RWPE2 (cell line): ENCODE measurements at places on chromosomes 6 and 20.

DNA sequence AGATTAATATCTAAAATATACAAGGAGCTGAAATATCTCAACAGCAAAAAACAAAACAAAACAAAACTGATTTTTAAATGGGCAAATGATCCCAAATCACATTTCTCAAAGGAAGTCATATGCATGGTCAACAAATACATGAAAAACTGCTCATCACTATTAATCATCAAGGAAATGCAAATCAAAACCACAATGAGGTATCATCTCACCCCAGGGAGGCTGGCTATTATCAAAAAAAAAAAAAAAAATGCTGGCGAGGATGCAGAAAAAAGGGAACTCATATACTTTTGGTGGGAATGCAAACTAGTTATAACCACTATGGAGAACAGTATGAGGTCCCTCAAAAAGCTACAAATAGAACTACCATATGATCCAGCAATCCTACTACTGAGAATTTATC is 34.6 kb downstream of the REPS1 start:
- H3K4me3 ChIP-seq = no peak overlapping the region
- H3K27ac ChIP-seq = peak overlapping the region; percentile 8
- H3K4me1 ChIP-seq = peaks cover 15% of the 10 kb centered on the region

GRCh38 chr20:20806121-20807095 is 94.0 kb upstream of the RALGAPA2 start:
- H3K27me3 ChIP-seq = peaks cover 3% of the 10 kb centered on the region
- no peaks in the 10 kb centered on the region for H3K36me3 ChIP-seq
- H3K4me3 ChIP-seq = no peak overlapping the region
- no peaks in the 10 kb centered on the region for H3K4me1 ChIP-seq
- no peak overlapping the region for H3K27ac ChIP-seq
- DNase-seq = no peak

DNA sequence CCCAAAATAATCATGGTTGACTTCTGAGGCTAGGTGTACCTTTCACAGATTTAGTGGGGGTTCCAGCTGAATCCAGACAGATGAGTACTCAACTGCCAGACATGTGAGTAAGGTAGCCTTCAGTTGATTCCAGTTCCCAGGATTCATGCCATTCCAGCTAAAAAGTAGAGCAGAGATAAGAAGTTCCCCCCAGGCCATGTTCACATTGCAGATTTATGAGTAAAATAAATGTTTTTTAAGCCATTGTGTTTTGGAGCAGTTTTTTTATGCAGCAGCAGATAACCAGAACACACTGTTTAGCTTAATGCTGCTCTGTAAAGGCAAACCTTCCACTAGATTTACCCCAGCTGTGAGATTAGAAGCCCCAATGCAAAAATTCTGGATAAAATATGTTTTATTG is 245.0 kb downstream of the RFPL4B start:
- no peaks in the 10 kb centered on the region for H3K4me1 ChIP-seq
- no peak overlapping the region for H3K27ac ChIP-seq

DNA sequence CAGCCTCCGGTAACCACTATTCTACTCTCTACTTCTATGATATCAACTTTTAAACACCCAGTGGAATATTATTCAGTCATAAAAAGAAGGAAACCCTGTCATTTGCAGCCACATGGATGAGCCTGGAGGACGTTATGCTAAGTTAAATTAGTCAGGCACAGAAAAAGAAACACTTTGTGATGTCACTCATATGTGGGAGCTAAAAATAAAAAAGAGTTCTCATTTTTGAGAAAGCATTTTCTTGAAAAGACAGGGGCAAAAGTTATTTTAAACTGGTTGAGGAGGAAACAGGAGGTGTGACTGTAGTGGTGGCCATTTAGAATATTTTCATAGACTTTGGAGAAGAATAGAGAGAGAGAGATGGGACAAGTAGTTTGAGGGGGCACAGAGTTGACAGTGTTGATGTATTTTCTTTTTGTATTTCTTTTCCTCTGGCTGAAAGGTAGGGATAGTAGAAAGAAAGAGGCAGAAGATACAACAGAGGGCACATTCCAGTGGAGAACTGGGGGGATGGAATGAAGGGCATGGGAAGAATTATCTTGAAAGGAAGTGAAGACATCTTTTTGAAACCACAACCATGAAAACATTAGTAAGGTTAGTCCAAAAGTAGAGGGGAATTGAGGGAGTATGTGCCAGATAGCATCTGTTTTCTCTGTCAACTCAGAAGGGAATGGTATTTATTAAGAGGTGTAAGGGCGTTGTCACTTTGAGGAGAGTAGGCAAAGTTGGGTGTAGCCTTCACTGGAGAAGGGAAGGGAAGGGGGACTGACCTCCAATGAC is 181.3 kb upstream of the GMDS start:
- H3K4me1 ChIP-seq = no peaks in the 10 kb centered on the region
- H3K27me3 ChIP-seq = no peaks in the 10 kb centered on the region
- H3K36me3 ChIP-seq = no peaks in the 10 kb centered on the region
- DNase-seq = no peak
- no peak overlapping the region for H3K4me3 ChIP-seq

GRCh38 chr6:158500016-158500735 is 59.7 kb upstream of the TMEM181 start:
- H3K27ac ChIP-seq = peak overlapping the region; percentile 53
- H3K27me3 ChIP-seq = no peaks in the 10 kb centered on the region
- no peak overlapping the region for H3K4me3 ChIP-seq
- peaks cover 24% of the 10 kb centered on the region for H3K36me3 ChIP-seq

DNA sequence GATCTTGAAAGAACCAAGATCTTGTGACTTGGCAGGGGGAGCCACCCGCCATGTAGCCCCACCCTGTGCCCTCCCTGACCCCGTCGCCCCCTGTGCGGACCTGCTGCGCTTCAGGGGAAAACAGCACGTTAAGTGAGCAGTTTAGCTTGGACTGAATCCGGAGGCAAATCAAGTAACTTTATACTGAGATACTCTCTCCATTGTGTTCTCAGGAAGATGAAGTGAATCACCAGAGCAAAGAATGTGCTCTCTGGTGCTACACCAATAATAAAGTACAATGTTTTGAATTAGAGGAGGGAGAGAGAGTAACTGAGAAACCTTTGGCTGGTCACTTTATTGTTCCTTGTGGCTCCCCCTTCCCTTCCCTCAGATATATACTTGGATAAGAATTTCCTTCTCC is 83.4 kb downstream of the TXNDC5 start:
- H3K4me3 ChIP-seq = no peak overlapping the region
- H3K27me3 ChIP-seq = no peaks in the 10 kb centered on the region
- no peak overlapping the region for H3K27ac ChIP-seq
- H3K36me3 ChIP-seq = no peaks in the 10 kb centered on the region
- DNase-seq = no peak

DNA sequence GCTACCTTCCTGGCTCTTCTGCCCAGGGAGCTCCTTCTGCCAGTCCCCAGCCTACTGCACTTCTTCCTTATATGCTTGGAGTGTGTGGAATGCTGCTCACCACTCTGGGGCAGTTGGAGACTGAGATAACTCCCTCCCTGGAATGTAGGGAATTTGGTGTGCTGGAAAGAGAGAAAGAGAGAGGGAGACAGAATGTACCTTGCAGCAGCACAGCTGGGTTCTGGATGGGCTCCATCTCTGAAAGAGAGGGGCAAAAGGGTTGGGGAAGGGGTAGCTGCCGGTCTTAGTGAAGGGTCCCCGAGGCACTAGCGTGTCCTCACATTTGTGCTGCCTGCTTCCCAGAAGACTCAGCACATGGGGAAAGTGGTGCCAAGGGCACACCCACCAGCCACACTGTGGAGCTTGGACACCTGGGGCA is 40.2 kb upstream of the DDR1 start:
- no peaks in the 10 kb centered on the region for H3K27me3 ChIP-seq
- H3K4me3 ChIP-seq = no peak overlapping the region
- no peaks in the 10 kb centered on the region for H3K4me1 ChIP-seq
- H3K27ac ChIP-seq = no peak overlapping the region
- DNase-seq = no peak
- no peaks in the 10 kb centered on the region for H3K36me3 ChIP-seq

DNA sequence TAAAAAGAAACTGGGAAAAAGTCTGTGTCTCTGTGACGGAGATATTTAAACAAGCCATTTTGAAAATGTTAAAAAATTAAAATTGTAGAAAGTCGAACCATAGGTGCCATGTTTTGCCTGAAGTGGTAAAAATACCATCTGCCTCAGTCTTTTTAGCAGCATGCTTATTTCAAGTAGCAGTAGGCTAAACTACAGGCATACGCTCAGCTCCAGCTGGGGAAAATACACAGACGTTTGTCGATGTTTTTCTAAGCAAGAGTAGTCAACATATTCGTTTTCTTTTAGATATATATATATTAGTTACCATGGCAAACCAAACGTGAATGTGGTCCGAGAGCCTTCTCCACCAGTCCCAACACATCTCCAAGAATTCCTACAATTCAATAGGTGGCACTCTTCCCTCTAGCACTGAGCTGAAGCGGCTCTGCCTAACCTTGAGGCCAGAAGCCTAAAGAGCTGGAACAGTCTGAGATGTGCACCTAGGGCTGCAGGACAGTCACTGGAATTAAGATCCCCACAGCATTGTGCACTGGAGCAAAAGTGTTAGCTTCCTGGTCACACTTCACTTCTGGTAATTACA is 70.2 kb upstream of the BEND3 start:
- H3K27me3 ChIP-seq = no peaks in the 10 kb centered on the region
- no peak overlapping the region for H3K27ac ChIP-seq
- no peak for DNase-seq
- no peak overlapping the region for H3K4me3 ChIP-seq

- no peaks in the 10 kb centered on the region for H3K27me3 ChIP-seq
- no peaks in the 10 kb centered on the region for H3K36me3 ChIP-seq
- no peak for DNase-seq
- no peaks in the 10 kb centered on the region for H3K4me1 ChIP-seq
These were observed 27.4 kb downstream of the STX11 start for GRCh38 chr6:144177726-144178125.

GRCh38 chr20:61789329-61789728 is 276.4 kb downstream of the TAF4 start:
- DNase-seq = peak; percentile 98
- H3K4me1 ChIP-seq = peaks cover 15% of the 10 kb centered on the region
- H3K4me3 ChIP-seq = no peak overlapping the region
- H3K36me3 ChIP-seq = no peaks in the 10 kb centered on the region
- no peaks in the 10 kb centered on the region for H3K27me3 ChIP-seq

DNA sequence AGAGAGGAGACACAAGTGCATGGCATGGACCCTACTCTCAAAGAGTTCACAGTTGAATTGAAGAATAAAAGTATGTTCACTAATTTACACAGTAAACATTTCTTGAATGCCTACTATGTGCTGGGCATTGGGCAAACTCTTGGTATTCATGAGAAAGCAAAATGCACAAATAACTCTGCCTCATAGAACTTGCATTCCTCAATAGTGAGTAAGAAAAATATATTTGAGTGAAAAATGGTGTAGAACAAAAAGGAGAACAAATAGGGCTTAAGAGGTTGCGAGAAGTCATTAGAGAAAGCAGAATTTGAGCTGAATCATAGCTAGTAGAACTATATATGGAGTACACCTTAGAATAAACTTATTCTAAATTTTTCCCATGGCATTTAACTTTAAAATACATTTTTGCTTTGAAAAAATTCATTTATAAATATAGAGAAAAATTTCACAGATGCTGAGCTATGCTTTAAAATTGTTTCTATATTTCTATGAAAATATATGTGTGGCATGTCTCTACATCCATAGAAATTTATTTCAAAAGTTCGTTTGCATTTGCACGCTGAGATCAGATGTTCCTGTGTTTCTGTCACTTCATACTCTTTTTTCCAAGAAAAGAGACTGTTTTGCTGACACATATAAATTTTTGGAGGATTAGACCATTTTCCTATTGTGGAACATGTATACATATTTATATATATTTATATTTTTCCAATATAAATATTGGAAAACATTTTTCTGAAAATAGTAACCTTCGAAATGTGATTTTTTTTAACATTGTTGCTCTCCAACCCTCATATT is 236.1 kb downstream of the KCNQ5 start:
- H3K27ac ChIP-seq = no peak overlapping the region
- H3K4me1 ChIP-seq = peaks cover 23% of the 10 kb centered on the region
- no peak for DNase-seq
- H3K27me3 ChIP-seq = no peaks in the 10 kb centered on the region
